ENCODE measurements at places on chromosomes 11 and 22.

DNA sequence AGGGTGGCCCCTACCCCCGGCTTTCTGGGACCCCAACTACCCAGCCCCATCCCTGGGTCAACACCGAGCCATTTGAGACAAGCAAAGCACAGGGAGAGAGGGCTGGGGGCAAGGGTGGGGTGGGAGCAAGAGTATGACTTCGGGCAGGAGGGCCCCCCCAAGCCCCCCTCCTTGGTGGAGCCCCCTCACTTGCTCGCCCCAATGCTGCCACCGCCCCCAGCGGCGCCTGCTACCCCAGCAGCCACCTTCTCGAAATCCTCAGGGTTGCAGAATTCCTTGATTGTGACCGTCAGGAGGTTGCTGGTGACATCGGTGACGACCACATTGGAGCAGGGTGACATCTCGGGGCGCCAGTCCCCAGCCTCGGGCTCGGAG lies 6.0 kb downstream of the CBX6 start:
- no peak for DNase-seq

DNA sequence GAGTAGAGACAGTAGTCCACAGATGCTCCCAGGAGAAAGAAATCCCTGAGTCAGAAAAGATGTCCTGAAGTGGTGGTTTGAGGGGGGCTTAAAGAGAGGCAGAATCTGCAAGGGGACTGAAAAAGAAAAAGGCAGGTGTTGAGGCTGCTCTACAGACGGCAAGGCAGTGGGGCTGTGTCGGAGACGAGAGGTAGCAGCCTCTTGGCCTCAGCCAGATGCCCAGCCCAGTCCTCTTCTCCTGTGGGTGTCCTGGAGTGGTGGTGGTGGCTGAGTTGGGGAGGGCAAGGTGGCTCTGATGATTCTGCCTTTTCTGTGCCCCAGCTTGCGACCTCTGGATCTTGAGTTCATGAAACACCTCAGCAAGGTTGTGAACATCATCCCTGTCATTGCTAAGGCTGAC lies 9.3 kb upstream of the WBP2NL start:
- no peak for DNase-seq

GRCh38 chr22:49663311-49663711 lies 164.4 kb downstream of the BRD1 start:
- DNase-seq, result no peak

DNA sequence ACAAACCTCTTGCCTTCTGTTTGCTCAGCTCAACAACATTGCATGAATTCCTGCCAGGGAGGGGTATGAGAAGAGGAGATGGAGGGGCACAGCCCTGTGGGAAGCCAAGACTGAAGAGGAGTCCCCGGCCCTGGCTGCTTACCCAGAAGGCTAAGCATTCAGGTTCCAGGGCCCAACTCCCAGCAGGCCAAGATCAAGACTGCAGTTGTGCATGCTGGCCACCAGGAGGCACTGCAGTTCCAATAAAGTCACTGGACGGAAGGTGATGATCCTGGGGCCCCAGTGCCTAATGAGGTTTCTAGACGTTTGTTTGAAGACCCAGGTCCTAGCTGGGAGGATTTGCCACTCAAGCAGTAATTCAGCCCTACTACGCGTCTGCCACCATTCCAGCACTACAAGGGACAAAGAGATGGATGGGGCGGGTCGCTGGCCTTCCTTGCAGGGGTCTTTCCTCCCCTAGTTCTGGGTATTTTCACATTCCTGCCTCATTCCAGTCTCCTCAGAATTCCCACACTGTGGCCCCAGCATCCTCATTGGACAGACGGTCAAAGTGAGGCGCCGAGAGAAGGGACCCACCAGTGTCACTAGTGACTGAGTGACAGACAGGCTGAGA lies 23.6 kb downstream of the ALX4 start:
- DNase-seq, result no peak

GRCh38 chr22:35930933-35931332 lies 97.7 kb downstream of the RBFOX2 start:
- DNase-seq, result peak; percentile 55

GRCh38 chr11:108768370-108768769 lies 103.5 kb downstream of the DDX10 start:
- peak; percentile 71 for DNase-seq

GRCh38 chr22:28139516-28139915 lies 220.5 kb upstream of the PITPNB start:
- DNase-seq, result no peak

- DNase-seq, result no peak
Observed at GRCh38 chr11:63760487-63761079, 8.0 kb downstream of the ZFTA start.

DNA sequence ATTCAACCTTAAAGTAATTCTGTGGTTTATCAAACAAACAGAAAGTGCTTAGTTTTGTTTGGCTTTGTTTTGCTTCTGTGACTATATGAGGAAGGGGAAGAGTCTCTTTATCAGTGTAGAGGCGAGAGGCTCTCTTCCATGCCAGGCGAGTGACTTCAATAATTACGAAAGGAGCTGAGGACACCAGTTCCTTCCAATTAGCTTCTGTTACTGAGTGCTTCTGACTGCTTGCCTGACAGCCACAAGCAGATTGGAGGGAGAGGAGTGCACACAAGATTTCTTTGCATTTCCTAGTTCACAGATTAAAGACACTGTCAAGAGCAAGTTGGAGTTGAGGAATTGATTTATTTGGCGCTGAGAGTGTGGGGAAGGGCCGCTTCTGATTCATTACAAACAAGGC lies 1484.5 kb upstream of the TENM4 start:
- no peak for DNase-seq

DNA sequence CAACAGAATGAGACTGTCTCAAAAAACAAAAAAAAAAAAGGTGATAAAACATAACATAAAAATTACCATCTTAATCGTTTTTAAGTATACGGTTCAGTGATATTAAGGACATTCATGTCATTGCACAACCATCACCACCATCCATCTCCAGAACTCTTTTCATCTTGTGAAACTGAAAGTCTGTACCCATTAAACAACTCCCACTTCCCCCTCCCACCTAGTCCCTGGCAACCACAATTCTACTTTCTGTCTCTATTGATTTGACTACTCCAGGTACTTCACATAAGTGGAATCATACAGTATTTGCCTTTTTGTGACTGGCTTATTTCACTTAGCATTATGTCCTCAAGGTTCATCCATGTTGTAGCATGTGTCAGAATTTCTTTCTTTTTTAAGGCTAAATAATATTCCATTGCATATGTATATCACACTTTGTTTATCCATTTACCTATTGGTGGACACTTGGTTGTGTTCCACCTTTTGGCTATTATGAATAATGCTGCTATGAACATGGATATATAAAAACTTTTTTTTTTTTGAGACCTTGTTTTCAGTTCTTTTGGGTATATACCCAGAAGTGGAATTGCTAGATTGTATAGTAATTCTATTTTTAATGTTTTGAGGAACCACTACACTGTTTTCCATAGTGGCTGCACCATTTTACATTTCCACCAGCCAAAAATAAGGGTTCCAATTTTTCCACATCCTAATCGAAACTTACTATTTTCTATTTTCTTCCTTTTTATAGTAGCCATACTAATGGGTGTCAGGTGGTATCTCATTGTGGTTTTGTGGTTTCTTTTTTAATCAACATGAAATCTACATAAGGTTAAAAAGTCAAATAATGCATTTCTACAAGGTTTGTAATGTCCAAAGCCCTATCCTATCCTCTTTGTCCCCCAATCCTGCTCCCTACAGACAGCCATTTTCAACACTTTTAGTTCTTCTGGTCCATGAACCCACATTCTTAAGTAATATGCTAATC lies 23.4 kb upstream of the PIK3C2A start:
- DNase-seq, result no peak

DNA sequence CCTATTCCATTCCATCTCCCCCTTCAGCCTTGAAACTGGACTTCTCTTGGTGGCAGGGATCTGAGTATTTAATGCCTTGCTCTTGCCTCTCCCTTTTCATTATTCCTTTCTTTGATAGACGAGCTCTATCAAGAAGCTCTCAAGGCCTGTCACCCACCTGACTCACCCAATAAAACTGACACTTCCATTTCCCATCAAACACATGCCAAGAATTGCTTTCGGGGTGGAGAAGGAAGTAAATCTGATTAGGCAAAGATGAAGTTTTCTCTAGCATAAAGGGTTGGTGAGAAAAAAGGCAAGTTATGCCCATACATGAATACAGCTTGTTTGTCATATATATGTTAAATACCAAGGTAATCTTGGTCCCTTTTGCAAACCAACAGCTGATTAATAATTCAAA lies 34.9 kb upstream of the MYEOV start:
- no peak for DNase-seq

DNA sequence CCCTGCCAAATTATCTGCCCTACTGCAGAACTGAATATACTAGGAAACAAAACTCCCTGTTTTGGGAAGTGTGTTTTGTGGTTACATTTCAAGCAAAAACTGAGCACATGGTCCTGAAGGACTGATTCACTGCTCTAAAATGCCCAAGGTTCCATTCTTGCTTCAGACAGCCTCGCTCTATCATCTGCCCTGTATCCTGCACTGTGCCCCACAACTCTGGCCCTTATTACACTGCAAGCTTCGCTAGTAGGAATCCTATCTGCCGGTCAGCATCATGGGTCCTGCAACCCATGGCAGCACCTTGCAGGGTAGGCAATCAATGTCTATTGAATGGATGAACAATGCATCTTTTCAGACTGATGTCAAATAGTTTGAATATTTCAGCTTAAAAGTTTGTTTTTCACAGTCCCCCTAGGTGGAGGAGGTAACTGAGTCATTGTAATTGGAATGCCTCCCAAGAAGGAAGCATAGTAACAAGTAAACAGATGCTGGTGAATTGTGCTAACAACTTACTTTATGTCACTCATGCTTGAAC lies 21.3 kb downstream of the LAYN start:
- no peak for DNase-seq

GRCh38 chr11:3213659-3214419 lies 4.8 kb downstream of the MRGPRG start:
- no peak for DNase-seq

- DNase-seq, result no peak
Observed at GRCh38 chr11:87254562-87254961, 216.8 kb downstream of the TMEM135 start.

DNA sequence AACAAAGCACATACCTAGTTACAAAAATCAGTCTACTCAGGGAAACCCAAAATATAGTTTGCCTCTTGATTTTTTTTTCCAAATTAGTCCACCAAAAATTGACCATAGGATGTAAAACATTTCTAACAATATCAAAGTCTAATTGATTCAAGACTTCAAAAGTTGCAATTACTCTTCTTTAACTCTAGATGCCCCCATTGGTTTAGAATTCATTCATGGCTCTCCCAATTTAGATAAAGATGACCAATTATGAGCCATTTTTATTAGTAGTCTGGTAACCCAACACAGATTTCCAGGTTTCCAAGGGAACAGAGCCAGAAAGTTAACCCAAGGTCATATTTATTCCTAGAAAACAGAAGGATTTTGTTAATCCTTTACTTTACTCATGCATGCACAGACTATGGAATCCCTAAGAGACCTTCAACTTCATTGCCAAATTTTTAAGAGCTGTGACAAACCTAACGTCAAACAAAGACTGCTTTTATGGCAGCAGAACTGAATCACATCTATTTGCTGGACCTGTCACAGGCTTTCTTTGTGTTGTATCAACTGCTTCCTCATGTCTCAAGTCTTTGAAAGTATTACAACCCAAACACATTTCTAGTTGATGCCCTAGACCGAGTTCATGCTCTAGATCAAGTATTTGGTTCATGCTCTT lies 55.3 kb downstream of the C22orf42 start:
- no peak for DNase-seq

GRCh38 chr11:20000351-20001134 lies 159.7 kb downstream of the DBX1 start:
- no peak for DNase-seq

DNA sequence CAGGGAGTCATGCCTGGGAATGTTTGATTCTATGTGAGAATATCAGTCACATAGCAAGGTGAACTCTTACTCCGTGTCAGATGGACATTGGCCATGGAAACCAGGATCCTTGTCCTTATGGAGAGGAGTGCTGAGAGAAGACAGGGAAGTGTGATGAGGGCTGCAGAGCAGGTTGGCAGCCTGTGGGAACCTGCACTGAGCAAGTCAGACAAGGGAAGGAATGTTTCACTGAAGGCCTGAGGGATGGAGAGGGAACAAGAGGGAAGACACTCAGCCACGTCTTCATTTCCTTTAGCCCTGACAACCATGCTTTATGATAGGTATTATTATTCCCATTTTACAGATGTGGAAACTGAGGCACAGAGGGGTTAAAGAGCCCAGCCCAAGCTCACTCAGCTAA lies 38.4 kb upstream of the HORMAD2 start:
- DNase-seq, result no peak

- no peak for DNase-seq
Observed at GRCh38 chr11:99020352-99021225, at the start of gene CNTN5. CNTN5 (plus strand) TSS chr11:99020949.

DNA sequence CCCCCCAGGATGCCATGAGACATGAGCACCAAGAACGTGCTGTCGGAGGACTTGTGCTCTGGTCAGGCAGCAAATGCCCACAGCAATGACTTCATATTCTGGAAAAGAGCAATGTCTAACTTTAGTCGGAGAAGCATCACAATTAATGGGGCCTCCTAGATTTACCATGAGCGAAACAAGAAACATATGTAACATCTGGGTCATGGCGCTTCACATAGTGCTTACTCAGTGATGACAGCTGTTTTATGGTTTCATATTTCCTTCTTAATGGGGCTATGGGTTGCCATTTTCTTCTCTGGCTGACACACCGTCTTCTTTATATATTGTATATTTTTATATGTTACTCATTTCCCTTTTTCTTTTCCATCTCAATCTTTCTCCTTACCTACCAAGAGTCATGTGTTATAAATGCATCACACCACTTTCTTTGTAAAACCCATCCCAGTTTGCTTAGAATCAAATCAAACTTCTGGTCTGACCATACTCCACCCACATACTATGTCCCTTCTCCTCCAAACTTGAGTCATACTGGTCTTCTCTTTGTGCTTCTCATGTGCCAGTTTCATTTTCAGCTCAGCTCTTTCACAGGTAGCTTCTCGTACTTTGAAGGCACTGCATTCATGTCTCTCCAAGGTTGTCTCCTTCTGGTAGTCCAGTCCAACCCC lies 9.4 kb upstream of the CASP12 start:
- no peak for DNase-seq

- DNase-seq, result no peak
Observed at GRCh38 chr11:67163006-67163405, 43.9 kb downstream of the KDM2A start.

GRCh38 chr11:103035791-103036434 lies 56.0 kb downstream of the DCUN1D5 start:
- DNase-seq, result peak; percentile 81

DNA sequence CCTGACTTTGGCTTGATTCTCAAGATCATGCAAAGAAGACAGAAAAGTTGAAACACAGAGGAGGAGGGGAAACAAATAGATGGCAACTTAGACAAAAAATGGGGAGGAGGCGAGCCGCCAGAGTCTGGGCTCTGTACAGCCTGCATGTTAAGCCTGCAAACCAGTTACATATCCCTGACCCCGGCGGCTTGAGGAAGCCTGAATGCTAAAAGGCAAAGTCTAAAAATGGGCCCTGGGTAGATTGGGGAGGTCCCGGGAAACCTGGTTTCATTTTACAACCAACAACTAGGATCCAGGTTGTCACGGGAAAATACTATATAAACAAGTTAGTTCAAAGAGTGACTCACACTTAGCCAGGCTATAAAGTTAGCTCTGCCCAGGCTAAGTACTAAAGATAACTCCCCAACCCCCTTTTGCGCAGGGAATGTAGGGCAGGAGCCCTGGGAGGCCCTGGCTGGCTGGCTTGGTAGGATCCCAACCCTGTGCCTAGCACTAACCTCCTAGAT lies 18.8 kb upstream of the ZBTB16 start:
- peak; percentile 13 for DNase-seq
